RWPE1 (cell line): ENCODE measurements at places on chromosomes 3 and 15.

DNA sequence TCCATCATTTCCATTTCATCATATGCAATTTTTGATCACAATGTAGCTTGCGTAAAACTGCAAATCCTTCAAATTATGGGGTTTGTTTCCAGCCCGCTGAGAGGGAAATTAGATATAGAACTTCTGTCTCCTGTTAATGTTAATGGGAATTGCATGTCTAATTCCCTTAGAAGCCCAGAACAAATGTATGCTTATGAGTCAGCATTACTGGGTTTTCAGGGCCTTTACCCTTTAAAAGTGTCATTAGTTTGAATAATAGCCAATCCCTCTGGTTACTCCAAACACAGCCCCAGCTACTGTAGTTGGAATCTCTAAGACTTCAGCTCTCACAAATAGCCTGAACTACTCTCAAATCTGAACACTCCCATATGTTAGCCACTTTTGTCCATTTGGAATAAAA lies 439.4 kb downstream of the C3orf38 start:
- DNase-seq = no peak

- no peak for DNase-seq
These were observed 43.0 kb upstream of the FGF7 start for GRCh38 chr15:49379996-49380395.

- DNase-seq = no peak
These were observed 563.8 kb upstream of the ROBO1 start for GRCh38 chr3:80331494-80332170.

- DNase-seq = peak; percentile 76
These were observed 402 bp downstream of the WWTR1 start for GRCh38 chr3:149657321-149657925.

- no peak for DNase-seq
These were observed 157.9 kb upstream of the HES1 start for GRCh38 chr3:193978030-193978429.

- DNase-seq = no peak
These were observed 54.3 kb downstream of the SMAD6 start for GRCh38 chr15:66756295-66756694.

DNA sequence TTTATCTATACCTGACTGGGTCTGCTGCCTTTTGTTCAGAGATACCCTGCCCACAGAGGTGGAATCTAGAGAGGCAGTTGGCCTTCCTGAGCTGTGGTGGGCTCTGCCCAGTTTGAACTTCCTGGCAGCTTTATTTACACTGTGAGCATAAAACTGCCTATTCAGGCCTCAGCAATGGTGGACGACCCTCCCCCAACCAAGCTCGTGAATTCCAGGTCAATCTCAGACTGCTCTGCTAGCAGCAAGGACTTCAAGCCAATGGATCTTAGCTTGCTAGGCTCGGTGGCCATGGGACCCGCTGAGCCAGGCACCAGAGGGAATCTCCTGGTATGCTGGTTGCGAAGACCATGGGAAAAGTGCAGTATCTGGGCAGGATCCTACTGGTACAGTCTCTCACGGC lies 270.2 kb downstream of the CADM2 start:
- DNase-seq = no peak

DNA sequence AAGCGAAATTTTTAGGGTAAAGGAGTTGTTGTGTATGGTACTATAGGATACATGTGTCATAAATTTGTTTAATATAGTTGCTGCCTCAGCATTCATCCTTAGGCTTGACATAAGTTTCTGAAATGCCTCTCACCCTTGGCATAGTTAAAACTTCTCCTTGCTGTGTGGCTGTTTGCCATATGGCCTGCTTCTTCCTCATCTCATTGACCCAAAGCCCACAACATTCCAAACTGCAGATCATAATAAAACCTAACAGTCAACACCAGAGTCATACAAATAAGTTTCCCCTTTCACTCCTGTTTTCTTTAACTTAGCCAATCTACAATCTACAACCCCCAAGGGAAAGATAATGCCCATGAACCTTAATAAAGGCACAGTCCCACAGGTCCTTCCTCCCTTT lies 136.6 kb downstream of the TMCC1 start:
- DNase-seq = no peak

GRCh38 chr3:28577941-28578500 lies 229.4 kb upstream of the AZI2 start:
- no peak for DNase-seq

GRCh38 chr15:36558921-36559320 lies 20.5 kb upstream of the CDIN1 start:
- no peak for DNase-seq

DNA sequence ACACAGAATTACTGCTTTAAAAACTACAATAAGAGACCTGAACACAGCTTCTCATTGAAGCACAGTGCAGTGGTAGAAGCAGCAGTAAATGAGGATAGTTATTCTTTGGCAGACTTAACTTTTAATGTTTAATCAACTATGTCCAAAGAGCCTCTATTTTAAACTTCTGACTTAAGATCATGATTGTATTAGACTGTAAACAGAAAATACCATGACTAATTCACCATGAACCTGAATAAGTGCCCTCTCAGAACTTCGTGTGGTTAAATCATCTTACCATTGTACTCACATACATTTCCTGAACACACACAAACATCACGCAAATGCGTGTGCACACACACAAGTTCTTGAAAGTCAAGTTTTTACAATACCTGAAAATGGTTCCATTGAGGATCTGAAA lies 13.9 kb downstream of the CEP152 start:
- DNase-seq = no peak

GRCh38 chr3:64184621-64185020 lies 40.6 kb downstream of the PRICKLE2 start:
- DNase-seq = no peak

DNA sequence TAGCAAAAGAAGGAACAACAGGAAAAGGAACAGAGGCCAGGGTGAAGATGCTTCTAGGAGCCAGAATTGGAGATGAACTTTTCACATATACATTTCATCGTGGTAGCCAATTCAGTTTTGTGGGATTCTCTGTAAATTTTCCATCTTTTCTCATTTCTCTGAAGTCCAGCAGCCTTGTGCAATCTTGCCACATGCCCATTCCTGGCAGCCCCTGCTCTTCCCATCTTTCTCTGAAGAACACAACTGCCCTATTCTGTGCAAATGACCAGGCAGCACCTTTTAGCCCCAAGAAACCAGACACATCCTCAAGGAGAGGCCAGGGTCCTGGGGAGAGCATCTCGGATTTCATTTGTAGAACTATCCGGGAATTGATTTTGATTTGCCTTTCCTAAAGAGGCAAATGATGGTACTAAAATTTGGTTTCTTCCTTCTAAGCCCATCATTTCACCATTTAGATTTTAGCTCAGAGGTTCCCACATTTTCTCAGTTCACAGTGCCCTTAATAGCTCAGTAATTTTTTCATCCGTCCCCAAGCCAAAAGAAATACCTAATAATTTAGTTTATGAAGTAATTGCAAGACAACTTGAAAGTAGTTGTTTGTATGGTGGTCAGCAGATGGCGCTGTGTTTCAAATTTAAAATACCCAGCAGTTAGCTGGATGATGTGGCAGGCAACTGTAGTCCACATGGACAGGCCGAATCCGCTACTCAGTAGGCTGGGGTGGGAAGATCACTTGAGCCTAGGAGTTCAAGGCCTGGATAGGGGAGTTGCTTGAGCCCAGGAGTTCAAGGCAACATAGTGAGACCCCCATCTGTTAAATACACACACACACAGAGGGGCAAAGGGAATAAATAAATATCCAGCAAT lies 61.3 kb upstream of the ACKR4 start:
- peak; percentile 54 for DNase-seq

GRCh38 chr3:169923831-169924230 lies 12.5 kb downstream of the SAMD7 start:
- no peak for DNase-seq

DNA sequence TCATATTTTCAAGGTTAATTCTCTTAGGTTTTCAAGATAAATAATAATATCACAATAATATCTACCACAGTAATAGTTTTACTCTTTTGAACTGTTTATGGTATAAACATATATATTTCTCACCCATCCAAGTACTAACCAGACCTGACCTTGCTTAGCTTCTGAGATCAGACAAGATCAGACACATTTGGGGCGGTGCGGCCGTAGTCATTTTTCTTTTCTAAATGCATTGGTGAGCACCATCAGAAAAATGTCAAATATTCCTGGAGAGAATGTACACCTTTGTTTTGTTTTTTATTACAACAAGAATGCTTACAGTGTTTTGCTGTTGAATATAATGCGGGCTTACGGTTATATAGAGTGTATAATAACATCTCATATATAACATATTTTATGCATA lies 267.8 kb downstream of the ADAMTS17 start:
- peak; percentile 65 for DNase-seq
